HFFc6 (cell line): ENCODE measurements at places on chromosomes 2 and 18.

GRCh38 chr2:118049140-118049815 is 35.4 kb upstream of the CCDC93 start:
- DNase-seq = no peak

DNA sequence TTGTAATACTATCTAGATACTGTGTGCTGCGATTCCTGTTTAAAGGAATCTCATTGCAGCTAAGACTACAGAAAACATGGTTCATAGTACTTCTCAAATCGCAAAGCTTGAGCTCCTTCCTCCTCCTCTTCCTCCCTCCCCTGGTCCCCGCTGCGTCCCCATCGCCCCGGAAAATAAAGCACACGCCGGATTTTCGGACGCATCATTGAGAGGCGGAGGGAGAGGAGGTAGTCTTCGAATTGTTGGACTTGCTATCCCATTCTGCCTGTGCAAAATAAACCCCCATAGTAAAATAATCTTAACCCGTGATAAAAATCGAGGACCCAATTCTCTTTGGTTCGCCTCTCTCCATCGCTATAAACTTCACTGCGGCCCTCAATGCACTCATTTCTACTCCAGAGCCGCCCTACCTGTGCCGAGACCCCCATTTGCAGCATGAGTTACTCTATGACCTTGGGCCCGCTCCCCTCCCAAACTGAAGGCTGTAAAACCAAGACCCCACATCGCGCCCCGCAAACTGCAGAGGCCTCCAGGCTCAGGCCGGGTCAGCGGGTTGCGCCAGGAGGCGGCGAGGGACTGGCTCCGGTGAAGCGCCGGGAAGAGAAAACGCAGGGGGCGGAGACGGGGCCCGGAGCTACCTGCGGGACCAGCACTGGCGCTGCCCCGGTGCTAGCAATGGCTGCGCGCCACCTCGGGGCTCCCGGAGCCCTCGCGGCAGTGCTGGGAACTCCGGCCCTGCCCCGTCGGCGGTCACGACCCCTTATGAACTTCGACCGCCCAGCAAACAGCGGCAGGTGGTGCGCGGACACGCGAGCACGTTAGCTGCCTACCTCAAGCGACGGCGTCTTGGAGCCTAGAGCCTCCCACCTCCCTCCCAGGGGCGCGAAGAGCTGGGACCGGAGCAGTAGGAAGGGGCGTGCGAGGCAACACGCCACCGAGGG is 649 bp downstream of the ESCO1 start:
- DNase-seq = no peak

DNA sequence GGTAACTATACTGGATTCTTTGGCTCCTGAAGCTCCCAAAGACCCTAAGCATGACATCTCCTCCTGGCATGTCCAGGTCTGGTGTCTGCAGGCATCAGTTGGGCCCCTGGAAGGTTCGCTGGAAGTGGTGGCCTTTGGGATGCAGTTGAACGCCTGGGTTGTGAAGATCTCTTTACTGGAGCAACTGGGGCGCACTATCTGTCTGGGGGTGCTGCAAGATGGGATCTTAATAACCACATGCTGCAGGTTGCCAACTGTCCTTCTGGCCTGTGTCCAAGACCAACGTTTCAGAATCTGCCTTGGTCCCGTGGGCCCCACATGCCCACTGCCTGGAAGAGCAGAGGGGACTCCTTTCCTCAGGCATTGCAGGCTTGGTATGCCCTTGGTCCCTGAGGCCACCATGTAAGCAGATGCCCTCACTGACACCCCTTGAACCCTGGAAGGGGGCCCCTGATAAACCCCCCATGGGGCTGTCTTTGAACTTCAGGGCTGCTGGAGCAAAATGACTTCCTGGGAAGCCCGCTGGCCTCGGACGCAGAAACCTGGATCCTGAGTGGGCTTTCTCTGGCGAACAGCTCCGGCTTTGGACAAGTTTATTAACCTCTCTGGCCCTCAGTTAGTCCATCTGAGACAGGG is 101.9 kb downstream of the TWIST2 start:
- no peak for DNase-seq

- DNase-seq = no peak
Observed at GRCh38 chr2:14385043-14385442, 247.5 kb upstream of the LRATD1 start.

- DNase-seq = no peak
Observed at GRCh38 chr2:136305517-136306192, 187.7 kb upstream of the CXCR4 start.

DNA sequence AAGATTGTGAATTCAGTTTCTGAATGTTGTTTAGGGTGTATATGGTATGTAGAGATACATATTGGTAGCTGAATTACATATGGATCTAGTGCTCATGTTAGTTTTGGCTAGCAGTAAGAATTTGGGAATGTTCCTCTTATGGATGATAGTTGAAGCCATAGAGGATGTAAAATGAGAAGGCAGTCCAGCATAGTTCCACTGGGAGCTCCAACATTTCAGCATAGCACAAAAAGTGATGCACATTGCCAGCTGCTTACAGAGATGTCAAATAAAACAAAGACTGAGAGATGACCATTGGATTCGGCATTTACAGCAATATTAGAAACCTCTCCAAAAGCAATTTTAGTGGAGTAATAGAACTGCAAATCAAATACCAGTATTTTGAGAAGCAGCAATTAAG is 77.4 kb downstream of the EML4 start:
- DNase-seq = no peak

DNA sequence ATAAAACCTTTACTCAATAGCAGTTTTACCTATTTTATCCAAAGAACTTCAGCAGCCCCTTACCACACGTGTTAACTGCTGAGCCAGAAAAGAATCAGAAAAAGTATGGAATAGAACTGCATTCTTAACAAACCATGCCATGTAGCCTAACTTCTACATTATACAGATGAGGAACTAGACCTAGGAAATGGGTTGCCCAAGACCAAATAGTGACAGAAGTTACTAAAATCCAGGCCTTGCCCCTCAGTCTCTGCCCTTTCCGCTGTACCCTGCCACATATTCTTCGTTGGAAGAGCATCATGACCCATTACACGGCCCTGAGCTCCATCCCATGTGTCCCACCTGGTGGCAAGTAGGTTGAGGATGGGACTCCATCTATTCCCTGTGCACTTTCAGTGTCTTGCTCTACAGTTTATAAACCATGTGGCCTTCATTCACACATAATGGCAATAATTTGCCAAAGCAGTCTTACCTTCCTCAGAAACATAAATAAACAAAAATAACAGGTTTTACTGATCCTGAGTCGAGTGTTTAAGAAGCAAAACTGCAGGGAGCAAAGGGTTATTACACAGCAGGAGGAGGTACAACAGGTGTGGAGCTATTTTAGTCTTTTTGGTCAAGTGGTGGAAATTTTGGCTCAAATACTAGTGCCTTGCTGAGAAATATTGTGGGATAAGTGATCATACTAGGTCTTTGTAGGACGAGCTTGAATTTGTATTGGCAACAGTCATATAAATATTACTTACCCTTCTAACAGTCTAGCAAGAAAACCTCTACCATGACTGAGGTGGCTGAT is 46.5 kb downstream of the HNRNPLL start:
- no peak for DNase-seq

DNA sequence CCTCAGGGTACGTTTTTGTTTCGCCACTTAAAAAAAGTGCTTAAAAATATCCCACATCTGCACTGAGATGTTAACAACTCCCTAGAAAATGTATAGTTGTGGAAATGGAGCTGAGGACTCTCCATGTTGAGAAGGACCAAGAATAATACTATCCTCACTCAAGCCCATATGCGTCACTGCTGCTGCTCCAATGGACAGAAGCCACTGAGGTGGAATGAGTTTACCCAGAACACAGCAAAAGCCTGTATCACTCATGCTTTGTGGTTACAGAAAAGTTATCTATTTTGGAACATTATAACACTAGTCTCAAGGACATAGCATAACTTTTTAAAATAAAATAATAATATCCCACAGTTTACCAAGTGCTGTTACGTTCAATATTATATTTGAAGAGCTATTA is 31.9 kb downstream of the DSC3 start:
- DNase-seq = no peak

GRCh38 chr2:43222475-43223309 is 3.7 kb downstream of the ZFP36L2 start:
- no peak for DNase-seq

- no peak for DNase-seq
Observed at GRCh38 chr2:187008111-187008510, 159.1 kb upstream of the ZSWIM2 start.

- DNase-seq = peak; percentile 23
Observed at GRCh38 chr2:117917223-117917917, 96.5 kb downstream of the CCDC93 start.

GRCh38 chr2:223896833-223897311 is 48.3 kb downstream of the WDFY1 start:
- no peak for DNase-seq

GRCh38 chr2:203567691-203568090 is 32.6 kb upstream of the RAPH1 start:
- no peak for DNase-seq

- no peak for DNase-seq
Observed at GRCh38 chr18:63443829-63444228, 21.6 kb upstream of the VPS4B start.

GRCh38 chr18:13617826-13618515 is 108.4 kb downstream of the FAM210A start:
- DNase-seq = no peak

GRCh38 chr2:185689906-185690539 is 48.6 kb upstream of the FSIP2 start:
- DNase-seq = no peak

- no peak for DNase-seq
Observed at GRCh38 chr2:231575612-231576256, 16.9 kb upstream of the TEX44 start.

DNA sequence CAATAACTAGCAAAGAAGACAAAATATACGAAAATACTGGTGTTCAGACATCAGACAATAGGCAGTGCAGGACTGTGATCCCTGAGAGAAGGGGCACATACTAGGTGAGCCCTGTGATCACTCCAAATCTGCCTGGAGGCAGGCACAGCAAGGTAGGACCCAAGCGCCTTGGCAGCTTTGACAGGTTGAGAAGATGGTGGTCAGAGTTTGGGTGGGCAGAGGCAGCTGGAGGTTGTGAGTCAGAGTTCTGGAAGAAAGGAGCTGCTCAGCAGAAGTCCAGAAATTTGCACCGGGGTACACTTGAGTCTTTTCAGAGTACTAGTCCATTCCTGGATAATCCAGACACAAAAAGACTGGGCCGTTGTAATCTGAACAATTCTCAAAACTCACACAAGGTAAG is 14.0 kb downstream of the KIF1A start:
- DNase-seq = no peak

DNA sequence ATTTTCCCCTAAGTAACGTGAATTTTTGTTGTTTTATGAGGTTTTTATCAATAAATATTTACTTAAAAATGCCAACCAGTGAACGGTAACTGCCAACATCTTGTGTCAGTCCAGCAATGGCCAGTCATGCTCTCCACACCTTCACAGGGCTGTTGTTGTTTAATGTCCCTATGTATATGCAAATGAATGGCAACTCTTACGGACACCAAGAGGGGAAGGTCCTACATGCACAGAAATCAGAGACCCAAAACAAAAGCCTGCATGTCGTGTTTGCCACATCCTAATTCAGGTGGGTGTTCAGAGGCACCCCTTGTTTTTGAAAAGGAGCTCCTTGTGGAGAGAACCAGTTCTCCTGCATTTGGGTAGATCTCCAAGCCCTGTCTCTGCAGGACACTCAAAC is 4.8 kb upstream of the FTCDNL1 start:
- no peak for DNase-seq

DNA sequence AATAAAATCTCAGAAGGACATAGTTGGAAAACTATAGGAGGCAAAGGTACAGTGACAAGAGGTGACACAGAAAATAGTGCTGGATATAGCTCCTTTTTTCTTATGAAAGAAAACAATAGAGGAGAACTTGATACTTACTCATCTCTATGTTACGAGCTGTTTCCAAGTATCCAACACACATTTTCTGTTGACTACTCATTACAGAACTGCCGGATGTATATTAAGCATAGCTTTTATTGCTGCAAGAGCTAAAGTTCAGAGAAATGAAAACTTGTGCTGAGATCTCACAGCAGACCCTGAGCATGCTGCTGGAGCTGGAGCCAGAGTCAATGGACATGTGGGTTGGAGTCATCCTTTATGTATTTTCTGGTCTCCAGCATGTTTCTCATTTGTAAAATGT is 210.0 kb upstream of the NT5C1B start:
- DNase-seq = peak; percentile 52

GRCh38 chr2:193336781-193337180 is 1142.0 kb upstream of the TMEFF2 start:
- no peak for DNase-seq

- no peak for DNase-seq
Observed at GRCh38 chr18:21686282-21687105, 18.1 kb downstream of the ABHD3 start.

GRCh38 chr18:68623342-68623741 is 91.6 kb downstream of the TMX3 start:
- DNase-seq = peak; percentile 64

DNA sequence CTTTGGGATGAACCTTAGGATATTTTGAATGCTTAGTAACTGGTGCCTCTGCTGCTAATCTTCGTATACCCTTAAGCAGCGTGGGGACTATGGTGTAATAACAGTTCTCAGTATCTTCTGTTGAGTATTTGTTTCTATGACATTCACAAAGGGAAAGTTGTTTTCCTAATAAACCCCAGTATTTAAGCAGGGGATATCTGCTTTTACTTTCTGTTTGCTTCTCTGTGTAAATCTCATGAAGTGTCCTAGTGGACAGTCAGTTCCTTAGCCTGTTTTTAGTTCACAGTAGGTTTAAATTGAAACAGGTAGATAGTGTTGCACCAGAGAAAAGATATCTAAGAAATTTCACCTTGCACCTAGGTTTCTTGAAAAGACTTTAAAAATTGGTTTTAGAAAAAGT is 14.9 kb downstream of the KIAA1328 start:
- DNase-seq = no peak

GRCh38 chr2:106719222-106719621 is 166.7 kb downstream of the ST6GAL2 start:
- no peak for DNase-seq

DNA sequence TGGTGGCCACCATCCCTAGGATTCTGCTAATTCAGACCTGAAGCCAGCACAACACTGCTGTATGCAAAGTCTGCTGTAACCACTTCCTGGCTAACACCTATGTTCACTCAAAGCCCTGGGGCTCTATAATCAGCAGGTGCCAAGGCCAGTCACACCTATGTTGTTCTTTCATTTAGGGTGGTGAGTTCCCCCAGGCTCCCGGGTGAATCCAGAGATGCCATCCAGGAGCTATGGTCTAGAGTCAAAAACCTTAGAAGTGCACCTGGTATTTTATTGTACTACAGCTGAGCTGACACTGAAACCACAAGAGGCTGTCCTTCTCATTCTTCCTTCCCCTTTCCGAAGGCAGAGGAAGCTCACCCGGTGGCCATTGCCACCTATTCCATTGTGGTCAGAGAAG is 46.2 kb upstream of the CCDC141 start:
- no peak for DNase-seq

GRCh38 chr2:179954026-179954425 is 53.1 kb downstream of the CWC22 start:
- DNase-seq = no peak

- peak; percentile 96 for DNase-seq
Observed at GRCh38 chr18:23994361-23994902, 20.1 kb upstream of the TTC39C start.
